CD4-positive, alpha-beta T cell treated with Interleukin-15 for 4 hours (primary cell): ENCODE measurements at places on chromosomes 3 and 15.

DNA sequence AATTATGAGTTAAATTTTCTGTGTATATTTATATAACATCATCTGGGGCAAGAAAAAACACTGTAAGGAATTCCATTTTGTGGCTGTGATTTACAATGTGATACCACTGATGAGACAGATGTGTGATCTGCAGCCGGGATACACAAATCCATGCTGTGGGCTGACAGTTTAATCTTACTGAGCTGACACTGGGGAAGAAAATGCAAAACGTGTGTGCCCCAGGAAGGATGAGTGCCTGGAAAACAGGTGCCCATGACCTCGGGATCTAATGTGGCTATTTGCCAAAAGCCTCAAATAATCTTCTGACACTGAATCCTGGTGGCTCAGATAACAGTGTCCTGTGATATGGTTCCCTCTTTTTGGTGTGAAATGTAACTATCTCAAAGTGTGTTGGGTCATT, 10.5 kb downstream of the MYRIP start:
- DNase-seq: no peak

DNA sequence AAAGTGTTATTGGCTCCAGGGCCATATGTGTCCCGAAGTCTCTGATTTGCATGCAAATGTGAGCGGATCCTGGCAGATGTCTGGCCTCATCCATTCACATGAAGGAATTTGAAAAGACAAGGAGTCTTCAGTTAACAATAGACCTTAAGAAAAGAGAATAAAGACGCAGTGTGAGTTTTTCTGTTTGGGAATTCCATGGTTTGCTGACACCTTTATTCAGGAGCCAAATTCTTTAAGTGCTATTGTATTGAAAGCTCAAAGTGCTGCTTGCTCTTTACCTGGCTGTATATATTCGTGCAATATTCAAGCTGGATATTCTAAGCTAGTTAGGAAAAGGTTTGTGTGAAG, 2.2 kb downstream of the LRRN1 start:
- no peak for DNase-seq

- no peak for DNase-seq
Observed at GRCh38 chr3:195809796-195810454, 1.8 kb downstream of the MUC4 start.

GRCh38 chr3:13559764-13560525, 11.0 kb downstream of the FBLN2 start:
- DNase-seq: no peak

DNA sequence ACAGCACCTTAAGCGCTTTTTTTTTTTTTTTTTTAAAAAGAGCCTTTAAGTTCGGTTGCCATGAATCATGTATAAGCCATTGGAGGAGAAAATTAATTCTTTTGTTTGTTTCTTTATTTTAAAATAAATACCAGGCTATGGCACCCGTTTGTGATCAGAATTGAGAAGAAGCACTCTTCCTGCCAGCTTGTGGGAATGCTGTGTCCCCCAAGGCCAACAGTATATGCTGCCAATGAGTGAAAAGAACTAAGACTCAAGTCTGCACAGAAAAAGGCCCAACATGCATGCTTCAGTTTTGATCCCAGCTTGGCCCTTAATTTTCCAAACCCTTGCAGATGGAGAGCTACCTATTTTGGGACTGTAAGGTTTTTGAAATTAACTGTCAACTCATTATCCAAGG, 90.5 kb downstream of the LRRC3B start:
- DNase-seq: no peak
